Breast epithelium (tissue), 4 donors: ENCODE measurements at places on chromosomes 2 and 18.
A peak's percentile ranks its signal among the peaks of the same experiment; 100 is the strongest.

- H3K36me3 ChIP-seq: no peaks in the 10 kb centered on the region
- no peaks in the 10 kb centered on the region for H3K4me1 ChIP-seq
- H3K27me3 ChIP-seq: no peaks in the 10 kb centered on the region
- no peak overlapping the region for H3K4me3 ChIP-seq
- DNase-seq: no peak
- H3K27ac ChIP-seq: no peak overlapping the region
Observed at GRCh38 chr2:71554706-71555056, 101.3 kb downstream of the DYSF start.

GRCh38 chr2:239917125-239917956, 107.8 kb downstream of the NDUFA10 start:
- H3K27me3 ChIP-seq: no peaks in the 10 kb centered on the region
- H3K4me1 ChIP-seq: no peaks in the 10 kb centered on the region
- H3K27ac ChIP-seq: no peak overlapping the region
- no peaks in the 10 kb centered on the region for H3K36me3 ChIP-seq
- no peak for DNase-seq

DNA sequence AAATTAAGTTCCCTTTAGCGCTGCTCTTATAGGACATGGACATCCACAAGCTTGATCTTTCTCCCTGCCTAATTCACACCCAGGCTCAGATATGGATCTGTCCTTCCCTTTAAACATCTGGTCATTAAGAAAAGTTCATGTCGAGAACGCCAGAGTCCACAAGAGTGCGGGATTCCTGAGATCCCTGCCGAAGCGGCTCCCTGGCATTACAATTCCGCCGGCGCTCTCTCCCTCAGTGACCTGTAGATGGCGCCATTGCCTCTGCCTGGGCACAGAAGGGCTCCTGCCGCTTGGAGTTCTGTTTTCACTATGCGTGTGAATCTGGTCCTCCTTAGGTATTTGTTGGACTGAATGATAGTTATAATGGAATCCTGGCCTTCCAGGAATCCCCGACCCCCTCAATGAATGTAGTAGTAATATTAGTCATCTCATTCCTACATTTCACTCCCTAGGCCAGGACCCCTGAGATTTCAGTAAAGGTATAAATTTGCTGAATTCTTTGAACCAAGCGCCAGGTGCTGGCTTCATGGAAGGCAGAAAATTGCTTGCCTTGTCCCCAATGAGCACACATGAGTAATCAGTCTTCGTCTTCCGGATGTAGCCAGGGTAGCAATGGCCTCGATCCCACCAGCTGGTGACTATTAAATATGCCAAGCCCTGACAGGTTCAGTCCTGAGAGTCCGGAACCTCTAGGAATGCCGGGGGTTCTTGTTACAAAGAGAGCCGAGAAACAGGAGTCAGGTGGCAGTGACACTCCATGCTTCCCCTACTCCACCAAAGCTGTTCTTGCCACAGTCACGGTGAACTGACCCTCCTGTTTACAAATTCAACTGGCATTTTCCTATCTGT, 26.4 kb upstream of the CD207 start:
- no peaks in the 10 kb centered on the region for H3K36me3 ChIP-seq
- peak; percentile 73 for DNase-seq
- H3K4me3 ChIP-seq: no peak overlapping the region
- H3K27me3 ChIP-seq: peaks cover 16% of the 10 kb centered on the region
- no peaks in the 10 kb centered on the region for H3K4me1 ChIP-seq

- no peaks in the 10 kb centered on the region for H3K4me1 ChIP-seq
- no peaks in the 10 kb centered on the region for H3K36me3 ChIP-seq
- H3K27me3 ChIP-seq: no peaks in the 10 kb centered on the region
- no peak overlapping the region for H3K4me3 ChIP-seq
- no peak for DNase-seq
Observed at GRCh38 chr2:195445639-195446038, 211.4 kb upstream of the SLC39A10 start.

DNA sequence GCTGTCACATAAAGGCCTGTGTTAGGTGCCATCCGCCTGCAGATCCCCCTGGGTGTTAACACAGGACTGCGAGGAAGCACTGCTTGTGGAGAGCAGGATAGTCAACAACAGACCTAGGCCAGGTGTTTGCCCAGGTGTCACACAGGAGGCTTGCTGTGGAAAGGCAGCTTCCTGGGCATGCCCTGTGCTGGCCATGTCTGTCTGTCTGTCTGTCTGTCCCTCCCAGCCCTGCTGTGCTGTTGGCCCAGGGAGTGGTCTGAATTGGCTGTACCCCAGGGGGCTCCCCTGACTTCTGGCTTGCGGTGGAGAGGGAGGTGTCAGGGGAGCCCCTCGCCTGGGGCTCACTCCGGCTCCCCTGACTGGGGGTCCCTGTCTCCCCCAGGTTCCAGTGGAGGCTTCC, 53.2 kb downstream of the SH3BP4 start:
- no peak overlapping the region for H3K4me3 ChIP-seq
- H3K27me3 ChIP-seq: no peaks in the 10 kb centered on the region
- H3K27ac ChIP-seq: no peak overlapping the region
- H3K4me1 ChIP-seq: no peaks in the 10 kb centered on the region
- DNase-seq: no peak

DNA sequence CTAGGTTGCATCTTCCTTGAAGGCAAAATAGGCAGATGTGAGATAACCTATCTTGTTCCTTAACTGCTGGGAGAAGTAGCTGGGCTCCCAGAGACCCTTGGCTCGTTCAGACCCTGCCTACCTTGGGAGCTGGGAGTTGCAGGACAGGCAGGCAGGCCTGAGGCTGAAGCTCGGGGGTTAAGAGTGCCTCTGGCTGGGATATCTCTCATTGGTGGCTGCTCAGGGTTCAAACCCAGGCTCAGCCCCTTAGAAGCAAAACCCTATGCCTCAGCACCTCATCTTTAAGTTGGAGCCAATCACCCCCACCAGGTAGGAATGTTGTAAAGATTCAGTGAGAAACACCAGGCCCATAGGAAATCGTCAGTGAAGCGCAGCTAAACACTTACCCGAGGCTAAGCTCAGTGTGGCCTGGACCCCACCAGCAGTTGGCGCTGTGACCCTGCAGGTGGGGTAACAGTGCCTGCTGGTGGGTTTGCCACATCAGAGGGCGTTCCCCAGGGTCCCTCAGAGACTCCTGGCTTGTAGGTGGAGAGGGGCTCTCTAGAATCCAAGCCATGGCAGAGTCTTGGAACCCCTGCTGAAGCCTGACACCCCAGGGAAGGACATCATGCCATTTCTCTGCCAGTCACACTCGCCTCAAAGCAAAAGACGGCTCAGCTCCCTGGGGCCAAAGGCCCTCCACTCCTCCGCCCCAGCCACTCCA, 54.6 kb upstream of the GPR17 start:
- H3K27me3 ChIP-seq: no peaks in the 10 kb centered on the region
- H3K27ac ChIP-seq: no peak overlapping the region
- DNase-seq: no peak
- no peak overlapping the region for H3K4me3 ChIP-seq

DNA sequence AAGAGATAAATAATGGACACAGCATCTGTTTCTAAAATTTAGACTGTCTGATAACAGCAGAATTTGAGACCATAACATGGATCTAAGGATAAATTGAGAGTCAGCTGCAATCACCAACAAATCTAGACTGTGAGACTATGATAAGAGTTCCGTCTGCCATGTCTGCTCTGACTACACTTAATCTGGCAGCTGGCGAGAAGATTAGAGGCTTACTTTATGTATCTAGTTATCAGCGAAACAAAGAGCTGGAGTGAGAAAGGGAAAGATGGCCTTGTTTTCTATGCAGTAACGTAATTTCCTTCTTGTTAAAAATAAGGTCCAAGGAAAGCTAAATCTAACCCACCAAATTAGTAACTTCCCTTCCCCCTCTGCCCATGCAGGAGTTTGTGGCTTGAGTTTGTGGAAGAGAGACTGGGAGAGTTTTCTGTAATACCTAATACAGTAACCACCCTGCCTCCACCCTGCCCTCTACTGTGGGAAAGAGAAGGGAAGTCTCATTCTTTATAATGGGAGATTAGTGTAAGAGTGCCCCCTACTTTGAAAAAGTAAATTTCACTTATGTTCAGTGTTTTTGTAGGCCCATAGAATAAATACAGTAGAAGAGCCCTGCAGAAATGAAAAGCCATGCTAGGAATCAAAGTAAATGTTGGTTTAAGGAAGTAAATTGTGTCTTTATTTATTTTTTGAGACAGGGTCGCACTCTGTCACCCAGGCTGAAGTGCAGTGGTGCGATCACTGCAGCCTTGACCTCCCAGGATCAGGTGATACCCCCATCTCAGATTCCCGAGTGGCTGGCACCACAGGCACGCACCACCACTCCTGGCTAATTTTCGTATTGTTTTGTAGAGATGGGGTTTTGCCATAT, 27.5 kb downstream of the EML4 start:
- DNase-seq: no peak
- H3K4me1 ChIP-seq: no peaks in the 10 kb centered on the region
- no peak overlapping the region for H3K4me3 ChIP-seq
- no peak overlapping the region for H3K27ac ChIP-seq
- no peaks in the 10 kb centered on the region for H3K36me3 ChIP-seq

DNA sequence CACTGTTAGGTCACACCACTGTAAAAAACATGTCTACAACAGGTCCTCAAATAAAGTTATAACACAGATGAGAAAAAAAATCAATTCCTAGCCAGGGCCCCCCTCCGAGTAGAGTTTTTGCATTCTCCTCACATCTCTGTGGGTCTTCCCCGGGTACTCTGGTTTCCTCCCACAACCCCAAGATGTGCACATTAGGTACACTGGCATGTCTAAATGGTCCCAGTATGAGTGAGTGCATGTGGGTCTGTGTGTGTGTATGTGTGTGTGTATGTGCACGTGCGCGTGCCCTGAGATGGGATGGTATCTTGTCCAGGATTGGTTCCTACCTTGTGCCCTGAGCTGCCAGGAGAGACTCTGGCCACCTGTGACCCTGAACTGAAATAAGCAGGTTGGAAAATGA, 4.9 kb downstream of the TYW5 start:
- no peak for DNase-seq
- no peaks in the 10 kb centered on the region for H3K27me3 ChIP-seq
- H3K36me3 ChIP-seq: peaks cover 4% of the 10 kb centered on the region
- no peak overlapping the region for H3K27ac ChIP-seq

DNA sequence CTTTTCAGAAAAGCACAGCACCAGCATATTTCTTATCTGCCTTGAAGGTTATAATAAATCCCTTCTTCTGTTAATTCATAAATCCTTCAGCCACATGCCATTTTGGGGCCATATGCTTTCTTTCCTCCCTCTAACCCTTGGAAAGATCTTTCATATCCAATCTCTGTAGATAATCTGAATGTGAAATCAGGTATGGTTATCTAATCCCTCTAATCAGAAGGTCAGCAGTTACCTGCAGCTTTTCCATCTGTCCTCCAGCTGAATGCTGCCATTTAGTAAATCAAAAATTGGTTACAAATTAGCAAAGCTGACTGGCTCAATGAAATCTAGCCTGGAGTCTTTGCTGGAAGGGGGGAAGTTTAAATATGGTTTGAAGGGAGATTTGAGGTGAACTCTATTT, 230.5 kb downstream of the PIK3C3 start:
- H3K27me3 ChIP-seq: no peaks in the 10 kb centered on the region
- no peak overlapping the region for H3K4me3 ChIP-seq
- no peak overlapping the region for H3K27ac ChIP-seq
- no peaks in the 10 kb centered on the region for H3K4me1 ChIP-seq
- H3K36me3 ChIP-seq: no peaks in the 10 kb centered on the region
- DNase-seq: no peak

DNA sequence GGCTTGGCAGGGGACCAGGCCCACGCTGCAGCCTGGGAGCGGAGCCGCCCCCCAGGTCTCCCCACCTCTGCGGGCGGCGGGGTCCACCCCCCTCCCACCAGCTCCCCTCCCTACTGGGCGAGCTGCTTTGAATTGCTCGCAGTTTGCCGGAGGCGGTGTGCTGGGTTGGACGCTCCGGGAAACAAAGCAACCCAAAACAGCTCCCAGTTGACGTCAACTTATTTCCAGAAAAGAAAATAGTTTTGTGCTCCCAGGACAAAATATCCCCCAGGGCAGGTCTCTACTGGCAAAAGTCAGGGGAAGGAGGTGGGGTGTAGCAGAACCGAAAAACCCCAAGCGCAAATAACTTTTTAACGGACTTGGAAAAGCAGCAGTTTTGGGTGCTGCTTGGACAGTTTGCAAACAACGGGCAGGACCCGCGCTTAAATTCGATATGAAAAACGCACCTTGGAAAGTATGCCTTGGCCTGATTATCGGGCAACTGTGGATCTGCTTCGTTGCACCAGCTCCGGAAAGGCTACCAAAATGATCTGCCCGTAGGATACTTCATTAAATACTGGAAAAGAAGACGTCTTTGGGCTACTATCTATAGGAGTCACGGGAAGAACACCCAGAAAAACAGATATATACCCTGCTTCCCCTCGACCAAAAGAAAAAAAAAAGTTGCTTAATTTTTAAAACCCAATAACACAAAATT, 2.8 kb upstream of the KCTD1 start:
- H3K4me1 ChIP-seq: peaks cover under 1% of the 10 kb centered on the region
- no peaks in the 10 kb centered on the region for H3K36me3 ChIP-seq
- no peaks in the 10 kb centered on the region for H3K27me3 ChIP-seq
- peak; percentile 39 for DNase-seq
- peak overlapping the region; percentile 91 for H3K27ac ChIP-seq

- H3K4me3 ChIP-seq: no peak overlapping the region
- DNase-seq: no peak
Observed at GRCh38 chr2:24577481-24577880, 86.4 kb downstream of the NCOA1 start.

DNA sequence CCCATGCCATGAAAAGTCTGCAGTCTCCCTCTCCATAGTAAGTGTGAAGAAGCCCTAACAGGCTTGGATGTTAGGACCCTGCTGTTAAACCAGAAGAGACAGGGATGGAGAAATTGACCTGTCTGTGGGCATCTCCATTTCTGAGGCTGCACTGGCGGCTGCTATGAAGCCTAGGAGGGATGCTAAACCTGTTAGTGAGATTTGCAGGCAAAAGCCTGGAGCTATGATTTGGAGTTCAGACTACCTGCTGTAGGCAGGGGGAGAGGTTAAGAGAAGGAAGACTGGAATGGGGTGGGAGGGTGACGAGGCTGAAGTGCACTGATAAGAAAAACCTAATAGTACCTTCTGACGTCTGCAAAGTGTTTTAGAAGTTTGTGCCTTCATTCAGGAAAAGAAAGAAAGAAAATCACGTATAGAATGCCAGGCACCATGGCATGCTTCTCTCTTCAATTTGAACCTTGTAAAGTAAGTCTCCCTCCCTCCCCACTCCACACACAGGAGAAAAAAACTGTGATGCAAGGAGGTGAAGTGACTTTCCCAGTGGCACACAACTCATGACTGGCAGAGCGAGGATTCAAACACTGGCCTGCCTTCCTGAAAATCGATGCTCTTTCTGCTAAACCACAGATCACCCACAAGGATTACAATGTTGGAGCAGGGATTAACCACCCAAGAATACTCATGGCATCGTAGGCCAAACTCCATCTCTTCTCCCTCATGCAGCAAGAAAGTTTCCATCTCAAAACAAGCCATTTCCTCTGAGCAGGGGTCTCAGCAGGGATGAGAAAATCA, 98.5 kb upstream of the PKDCC start:
- H3K27me3 ChIP-seq: no peaks in the 10 kb centered on the region
- H3K27ac ChIP-seq: no peak overlapping the region
- no peak for DNase-seq
- no peak overlapping the region for H3K4me3 ChIP-seq

- no peak for DNase-seq
- H3K4me1 ChIP-seq: peaks cover 5% of the 10 kb centered on the region
- H3K27ac ChIP-seq: no peak overlapping the region
- no peaks in the 10 kb centered on the region for H3K36me3 ChIP-seq
Observed at GRCh38 chr18:71327850-71328249, 1039.0 kb downstream of the SOCS6 start.
